Activated gamma-delta T cell treated with Interleukin-2 at 50 U/mL for 16 hours (primary cell): ENCODE measurements at places on chromosomes 3 and 15.

DNA sequence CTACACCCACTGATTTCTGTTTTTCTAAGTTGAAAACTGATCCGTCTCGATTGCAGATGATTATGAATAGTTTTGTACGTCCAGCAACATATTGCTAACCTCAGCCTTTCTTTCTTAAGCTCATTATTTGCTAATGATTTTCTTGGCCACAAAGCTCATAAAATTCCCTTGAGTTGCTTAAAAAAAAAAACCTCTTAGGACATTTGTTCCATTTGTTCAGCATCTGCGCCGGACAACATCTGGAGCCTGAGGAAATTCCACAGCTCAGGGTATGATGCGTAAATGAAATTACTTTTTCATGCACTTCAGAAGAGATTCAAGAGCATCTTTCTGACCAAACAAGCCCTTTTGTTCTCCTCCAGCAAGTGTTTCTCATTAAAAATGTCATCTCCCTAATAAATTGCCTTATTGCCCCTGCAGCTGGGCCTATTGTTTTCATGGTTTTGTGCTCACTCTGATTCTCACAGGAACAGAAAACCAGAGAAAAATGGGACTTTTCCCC lies 249.1 kb upstream of the MCTP2 start:
- DNase-seq: no peak

DNA sequence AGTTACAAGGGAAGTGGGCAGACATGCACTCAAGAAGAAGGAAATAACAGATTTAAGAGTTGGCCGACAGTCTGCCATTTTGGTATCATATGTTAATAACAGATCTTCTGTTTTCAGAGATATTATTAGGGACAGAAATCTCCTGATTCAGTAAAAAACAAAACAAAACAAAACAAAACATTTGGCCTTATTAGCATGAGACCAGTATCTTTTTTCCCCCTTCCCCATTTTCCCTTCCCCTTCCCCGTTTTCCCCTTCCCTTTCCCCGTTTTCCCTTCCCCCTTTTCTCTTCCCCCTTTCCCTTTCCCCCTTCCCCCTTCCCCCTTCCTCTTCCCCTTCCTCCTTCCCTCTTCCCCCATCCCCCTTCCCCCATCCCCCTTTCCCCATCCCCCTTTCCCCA lies 39.4 kb downstream of the BBS4 start:
- no peak for DNase-seq

DNA sequence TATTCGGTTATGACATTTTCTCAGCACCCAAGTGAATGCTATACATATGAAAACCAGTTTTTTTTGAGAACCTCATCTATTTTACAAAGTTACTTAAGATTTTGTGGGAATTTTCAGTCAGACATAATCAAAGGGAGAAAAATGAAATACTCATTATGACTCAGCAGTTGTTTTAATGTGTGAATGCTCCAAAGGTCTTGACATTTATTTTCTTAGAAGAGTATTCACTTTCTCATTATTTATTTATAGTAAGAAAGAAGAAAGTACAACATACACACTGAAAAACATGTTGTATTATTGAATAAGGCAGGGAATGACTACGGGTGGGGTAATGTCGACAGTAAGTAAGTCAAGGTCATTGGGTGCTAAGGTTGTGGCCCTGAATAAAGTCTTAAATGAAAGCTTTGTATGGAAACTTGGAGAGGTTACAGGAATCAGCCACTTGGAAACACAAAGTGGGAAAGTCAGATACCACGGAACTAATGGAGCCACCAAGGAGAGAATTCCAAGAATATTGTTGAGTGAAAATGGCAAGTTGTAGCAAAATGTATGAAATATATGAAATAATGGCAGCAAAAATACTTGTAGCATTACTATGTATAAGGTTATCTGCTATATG lies 844.5 kb downstream of the TBL1XR1 start:
- no peak for DNase-seq

DNA sequence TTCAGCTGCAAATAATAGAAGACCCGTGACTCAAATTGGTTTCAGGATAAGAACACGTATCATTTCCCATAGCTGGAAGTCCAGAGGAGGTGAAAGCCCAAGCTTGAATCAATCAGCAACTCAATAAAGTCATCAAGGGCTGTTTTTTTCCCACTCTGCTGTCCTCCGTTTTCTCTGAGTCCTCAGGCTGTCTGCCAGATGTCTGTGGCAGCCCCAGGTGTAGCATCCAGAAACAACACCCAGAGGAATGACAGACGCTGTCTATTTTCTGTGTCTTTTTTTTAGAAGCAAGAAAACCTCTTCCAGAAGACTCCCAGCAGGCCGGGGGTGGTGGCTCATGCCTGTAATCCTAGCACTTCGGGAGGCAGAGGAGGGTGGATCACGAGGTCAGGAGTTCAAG lies 204.4 kb downstream of the FAM43A start:
- DNase-seq: no peak

DNA sequence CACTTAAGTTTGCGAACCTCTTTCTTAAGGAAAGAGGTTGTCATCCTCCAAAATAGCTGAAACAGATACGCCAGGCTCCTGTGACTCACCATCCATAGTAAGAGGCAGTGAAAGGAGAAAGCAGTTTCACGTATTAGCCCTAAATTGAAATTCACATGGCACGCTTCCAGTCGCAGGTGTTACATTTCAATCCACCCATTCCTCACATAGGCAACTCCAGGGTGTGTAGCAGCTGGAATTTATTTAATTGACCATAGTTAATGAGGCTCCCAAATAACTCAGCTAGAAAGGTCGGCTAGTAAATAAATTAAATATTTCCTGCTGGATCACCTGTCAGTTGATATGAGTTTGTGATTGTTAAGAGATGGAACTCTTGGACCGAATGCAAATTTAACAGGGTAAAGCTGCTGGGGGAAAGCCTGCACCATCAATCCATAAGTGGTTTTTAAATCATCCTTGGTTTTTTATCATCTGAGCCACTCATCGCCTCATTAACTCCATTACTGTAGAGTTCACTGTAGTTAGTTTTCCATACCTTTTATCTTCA lies 19.6 kb downstream of the NSUN3 start:
- DNase-seq: no peak

DNA sequence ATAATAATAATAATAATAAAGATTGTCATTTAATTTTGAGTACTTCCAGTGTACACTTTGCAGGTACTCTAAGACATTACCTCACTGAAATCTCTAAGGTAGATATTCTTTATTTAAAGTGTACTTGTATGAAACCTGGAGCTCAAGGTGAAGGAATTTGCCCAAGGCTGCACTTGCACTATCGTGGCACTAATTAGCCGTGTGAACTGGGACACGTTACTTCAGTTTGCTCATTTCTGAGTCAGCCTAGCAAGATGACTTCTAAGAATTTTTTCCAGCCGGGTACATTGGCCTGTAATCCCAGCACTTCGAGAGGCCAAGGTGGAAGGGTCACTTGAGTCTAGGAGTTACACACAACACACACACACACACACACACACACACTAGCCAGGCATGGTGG lies 33.5 kb downstream of the MLH1 start:
- DNase-seq: no peak

DNA sequence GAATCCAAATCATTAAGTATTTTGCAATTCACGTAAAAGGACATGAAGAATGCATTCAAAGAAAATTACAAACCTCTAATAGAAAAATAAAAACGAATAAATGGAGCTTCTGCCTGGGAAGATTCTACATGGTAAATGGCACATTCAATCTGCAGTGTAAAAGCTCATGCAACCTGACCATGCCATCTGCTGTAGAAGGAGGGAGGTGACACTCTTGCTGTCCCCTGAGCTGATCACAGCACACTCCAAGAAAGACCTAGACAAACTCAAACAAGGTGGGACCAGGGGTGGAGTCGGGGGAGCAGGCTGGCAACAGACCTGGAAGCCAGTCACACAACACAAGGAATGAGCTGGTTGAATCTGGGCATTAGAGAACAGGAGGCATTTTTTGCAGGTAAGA lies 101.8 kb downstream of the BDH1 start:
- no peak for DNase-seq

DNA sequence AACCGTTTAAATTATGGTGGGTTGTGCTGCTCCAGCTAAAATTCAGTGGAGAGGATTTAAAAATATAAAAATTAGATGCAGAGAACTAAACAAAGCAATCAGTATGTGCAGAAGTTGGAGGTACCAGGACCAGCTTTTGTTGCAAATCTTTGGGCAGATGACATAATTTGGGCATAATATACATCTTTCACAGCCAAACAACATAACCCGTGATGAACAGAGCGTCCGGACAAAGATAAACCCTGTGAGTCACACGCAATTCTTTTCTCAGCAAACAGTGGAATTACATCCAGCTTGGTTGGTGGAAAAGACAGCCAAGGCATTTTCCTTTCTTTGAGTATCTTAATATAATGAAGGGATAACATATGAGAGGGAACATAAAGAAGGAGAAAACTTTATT lies 419.4 kb upstream of the ADAMTS9 start:
- DNase-seq: no peak
